Skin of body (tissue), 3 donors: ENCODE measurements at places on chromosomes 4 and X. TPM values are rescaled to one million over a fixed set of nuclear protein-coding genes. Genes with fewer than 3 reads are reported as not detected.

Gene BEX4
- 28.6 TPM for total RNA-seq

Gene SPANXA1
- total RNA-seq = not detected

Gene CLCN4
- total RNA-seq = 7.4 TPM

Gene AGA
- total RNA-seq = 17.2 TPM

Gene HADH
- total RNA-seq = 39.4 TPM

- no peak for DNase-seq
Observed at GRCh38 chrX:78923198-78924015, 21.8 kb upstream of the P2RY10 start.

DNA sequence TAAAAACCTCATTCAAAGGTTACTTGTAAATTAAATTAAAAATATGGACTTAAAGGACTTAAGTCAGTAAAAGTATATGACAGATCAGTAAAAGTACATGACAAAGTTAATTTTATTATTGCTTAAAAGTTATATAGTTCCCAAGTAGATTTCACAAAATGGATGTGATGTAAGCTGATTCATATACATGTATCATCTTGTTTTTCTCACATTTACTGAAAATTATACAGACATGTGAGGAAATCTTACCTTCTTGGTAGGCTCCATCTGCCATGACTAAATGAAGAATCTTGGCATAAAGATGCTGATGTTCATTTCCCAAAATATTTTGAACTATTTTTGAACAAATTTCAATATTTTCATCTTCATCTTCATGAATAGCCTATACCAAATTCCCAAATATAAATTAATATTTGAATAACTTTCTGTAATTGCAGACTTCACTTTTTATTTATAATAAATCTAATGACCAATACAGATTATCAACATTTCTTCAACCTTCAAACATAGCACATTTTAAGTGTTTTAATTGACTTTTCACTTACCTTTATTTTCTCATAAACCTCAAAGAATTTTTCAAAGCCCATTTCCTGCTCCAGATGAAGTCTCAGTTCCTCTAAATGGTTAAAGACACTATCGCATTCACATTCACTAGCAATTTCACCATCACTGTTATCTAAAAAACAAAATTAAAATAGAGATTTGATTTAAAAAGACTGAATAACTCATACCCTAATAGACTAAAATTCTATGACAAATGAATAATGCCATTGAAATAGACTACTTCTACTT lies 129.4 kb upstream of the SH3RF1 start:
- DNase-seq = no peak

- DNase-seq = no peak
Observed at GRCh38 chrX:8042304-8042703, 115.1 kb upstream of the PNPLA4 start.

DNA sequence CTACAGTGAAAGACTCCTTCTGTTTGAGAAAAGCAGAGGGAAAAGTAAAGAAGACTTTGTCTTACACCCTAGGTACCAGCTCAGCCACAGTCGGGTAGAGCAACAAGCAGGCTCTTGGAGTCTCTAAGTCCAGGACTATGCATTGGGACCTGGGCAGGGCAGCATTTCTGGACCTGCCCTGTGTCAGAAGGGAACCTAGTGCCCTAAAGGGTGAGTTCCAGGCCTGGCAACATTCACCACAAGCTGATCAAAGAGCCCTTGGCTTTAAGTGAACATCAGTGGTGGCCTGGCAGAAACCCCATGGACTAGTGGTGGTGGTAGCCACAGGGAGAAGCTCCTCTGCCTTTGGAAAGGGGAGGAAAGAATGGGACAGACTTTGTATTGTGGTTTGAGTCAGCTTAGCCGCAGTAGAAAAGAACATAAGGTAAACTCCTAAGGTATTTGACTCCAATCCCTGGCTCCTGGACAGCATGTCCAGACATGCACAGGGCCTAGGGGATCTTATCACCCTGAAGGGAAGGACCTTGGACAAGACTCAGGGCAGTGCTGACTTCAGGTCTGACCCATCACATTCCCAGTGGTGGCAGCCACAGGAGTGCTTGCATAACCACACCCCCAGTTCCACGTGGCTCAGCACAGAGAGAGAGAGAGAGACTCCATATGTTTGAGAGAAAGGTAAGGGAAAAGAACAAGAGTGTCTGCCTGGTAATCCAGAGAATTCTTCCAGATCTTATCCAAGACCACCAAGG lies 32.6 kb downstream of the CCDC158 start:
- no peak for DNase-seq

DNA sequence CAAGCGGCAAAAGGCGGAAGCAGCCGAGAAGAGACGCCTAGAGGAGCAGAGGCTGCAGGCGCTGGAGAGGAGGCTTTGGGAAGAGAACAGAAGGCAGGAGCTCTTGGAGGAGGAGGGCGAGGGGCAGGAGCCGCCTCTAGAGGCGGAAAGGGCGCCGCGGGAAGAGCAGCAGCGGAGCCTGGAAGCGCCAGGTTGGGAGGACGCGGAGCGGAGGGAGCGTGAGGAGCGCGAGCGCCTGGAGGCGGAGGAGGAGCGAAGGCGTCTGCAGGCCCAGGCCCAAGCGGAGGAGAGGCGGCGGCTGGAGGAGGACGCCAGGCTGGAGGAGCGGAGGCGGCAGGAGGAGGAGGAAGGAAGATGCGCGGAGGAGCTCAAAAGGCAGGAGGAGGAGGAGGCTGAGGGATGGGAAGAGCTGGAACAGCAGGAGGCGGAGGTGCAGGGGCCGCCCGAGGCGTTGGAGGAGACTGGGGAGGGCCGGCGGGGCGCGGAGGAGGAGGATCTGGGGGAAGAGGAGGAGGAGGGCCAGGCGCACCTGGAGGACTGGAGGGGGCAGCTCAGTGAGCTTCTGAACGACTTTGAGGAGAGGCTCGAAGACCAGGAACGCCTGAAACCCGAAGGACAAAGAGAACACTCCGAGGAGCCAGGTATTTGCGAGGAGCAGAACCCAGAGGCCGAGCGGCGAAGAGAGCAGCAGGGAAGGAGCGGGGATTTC lies 72.9 kb downstream of the AASDH start:
- DNase-seq = no peak

- no peak for DNase-seq
Observed at GRCh38 chr4:135485371-135485770, 1283.8 kb upstream of the PABPC4L start.

- DNase-seq = no peak
Observed at GRCh38 chr4:183468210-183469095, 24.0 kb downstream of the CDKN2AIP start.

DNA sequence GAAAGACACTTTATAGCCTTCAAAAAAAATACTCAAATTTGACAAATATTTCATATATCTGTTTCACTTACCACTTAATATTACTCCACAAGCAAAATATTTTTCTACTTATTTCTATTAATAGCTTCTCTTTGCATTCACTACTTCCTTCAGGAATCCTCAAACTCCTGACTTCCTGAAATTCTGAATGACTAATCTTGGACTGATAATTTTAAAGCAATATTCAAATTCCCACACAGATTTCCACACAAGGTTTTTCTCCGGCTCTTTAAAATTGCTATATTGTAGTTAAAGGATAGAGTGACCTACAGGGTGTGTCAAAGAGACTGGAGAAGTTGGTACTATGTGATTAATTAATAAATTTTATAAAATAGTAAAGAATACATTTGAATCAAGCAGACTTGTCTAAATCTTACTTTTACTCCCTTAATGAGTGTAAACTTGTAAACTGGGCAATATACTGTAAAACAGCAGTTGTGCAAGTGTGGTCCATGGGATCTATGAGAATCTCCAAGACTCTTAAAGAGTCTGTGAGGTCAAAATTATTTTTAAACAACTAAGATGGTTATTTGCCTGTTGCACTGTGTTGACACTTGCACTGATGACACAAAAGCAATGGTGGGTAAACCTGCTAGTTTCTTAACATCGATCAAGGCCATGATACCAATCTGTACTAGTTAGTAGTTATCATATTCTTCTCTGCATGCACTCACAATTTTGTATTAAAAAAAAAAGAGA lies 44.5 kb downstream of the ANKRD17 start:
- no peak for DNase-seq

GRCh38 chr4:140136509-140136908 lies 17.5 kb downstream of the MAML3 start:
- DNase-seq = no peak

DNA sequence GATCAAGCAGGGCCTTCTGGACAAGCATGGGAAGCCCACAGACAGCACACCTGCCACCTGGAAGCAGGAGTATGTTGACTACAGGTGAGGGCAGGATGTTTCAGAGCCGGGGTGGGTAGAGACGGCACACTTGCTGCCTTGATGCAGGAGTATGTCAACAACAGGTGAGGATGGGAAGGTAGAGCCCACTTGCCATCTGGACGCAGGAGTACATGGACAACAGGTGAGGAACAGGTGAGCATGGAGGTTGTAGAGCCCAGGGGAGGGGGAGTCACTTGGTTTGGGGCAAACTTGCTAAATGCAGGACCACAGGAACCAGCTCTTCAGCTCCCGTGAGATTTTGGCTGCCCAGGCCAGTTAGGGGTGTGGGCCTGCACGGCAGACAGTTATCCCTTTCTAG lies 12.0 kb downstream of the DKC1 start:
- DNase-seq = no peak

DNA sequence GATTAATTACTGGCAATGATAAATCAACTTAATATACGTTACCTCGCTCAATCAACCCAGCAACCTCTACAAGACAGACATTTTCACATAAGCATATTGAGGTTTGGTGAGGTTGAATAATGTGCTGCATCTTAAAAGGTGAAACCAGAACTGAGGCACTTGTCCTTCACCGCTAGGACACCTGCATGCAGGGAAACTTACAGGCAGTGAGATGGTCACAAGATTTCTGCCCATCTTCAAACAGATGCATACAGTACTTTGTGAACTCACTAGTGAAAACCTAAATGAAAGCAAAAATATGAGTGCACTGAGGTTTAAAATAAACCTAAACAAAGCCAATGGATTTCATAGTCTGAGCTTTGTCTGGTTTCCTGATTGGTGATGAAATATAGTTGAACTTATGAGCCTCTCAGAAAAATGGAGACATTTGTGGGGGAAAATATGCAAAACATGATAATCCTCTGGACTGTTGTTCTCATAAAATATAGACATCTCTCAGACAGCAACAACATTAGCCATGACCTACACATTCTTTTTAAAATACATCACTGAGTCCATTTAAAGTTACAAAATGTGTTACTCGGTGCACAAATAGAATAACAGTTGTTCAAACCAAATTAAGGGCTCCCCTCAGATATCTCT lies 20.9 kb upstream of the PRSS12 start:
- DNase-seq = no peak

- DNase-seq = no peak
Observed at GRCh38 chr4:61309616-61310015, 109.5 kb downstream of the ADGRL3 start.

GRCh38 chr4:95764961-95765360 lies 74.9 kb upstream of the PDHA2 start:
- no peak for DNase-seq

GRCh38 chr4:99960648-99961047 lies 10.6 kb upstream of the H2AZ1 start:
- no peak for DNase-seq

GRCh38 chr4:90187148-90187884 lies 60.1 kb downstream of the CCSER1 start:
- no peak for DNase-seq

DNA sequence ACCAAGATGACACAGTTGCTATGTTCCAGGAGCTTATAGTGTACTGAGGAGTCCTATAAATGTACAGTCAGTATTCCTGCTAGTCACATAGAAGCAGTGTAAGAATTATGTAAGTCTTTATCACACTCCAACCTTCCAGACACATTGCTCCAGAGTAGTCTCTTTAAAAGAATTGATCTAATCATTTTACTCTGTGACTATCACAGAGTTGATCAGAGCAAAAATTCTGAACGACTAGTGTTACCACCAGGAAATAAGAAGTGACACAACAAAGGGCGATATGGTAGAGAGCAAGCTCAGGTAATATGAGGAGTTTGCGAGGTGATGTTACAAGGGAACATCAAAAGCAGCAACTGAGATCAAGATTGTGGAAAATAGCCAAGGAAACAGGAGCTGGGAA lies 9.0 kb upstream of the HPF1 start:
- DNase-seq = no peak

DNA sequence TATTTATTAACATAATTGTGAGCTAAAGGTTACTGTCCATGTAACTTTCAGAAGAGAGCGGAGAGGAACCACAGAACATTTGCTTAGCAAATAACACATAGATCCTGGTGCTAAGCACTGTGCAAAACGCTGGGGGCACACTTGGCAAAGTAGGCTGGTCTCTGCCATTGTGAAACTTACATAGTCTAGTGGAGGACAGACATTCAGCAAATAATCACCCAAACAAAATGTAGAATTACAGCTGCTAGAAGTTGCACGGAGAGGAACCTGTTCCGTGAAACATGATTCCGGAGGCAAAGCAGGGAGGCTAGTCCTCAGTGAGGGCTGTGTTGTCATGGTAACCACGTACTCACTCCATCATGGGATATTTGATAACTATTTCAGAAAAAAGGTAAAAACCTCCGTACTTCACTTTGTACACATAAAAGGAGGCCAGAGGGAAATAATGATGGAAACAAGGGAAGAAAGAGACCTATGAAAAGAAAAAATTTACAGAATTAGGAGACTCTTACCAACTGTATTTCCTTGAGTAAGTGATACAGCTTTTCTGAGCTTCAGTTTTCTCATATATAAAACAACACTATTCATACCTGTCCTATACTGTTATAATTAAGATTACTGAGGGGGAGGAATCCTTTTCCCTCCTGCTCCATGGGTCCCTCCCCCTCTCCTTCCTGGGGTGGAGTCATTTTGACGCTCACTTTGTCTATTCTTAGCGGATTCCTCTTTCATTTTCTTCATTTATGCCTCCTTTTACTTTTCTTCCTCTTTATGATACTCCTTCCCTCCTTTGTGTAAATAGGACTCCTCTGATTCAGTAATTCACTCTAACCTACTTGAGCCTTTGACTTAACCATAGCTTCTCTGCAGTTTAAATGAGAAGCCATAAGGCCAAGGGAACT lies 825 bp upstream of the RASGEF1B start:
- DNase-seq = peak; percentile 73

- DNase-seq = no peak
Observed at GRCh38 chrX:137245183-137245582, 211.4 kb upstream of the GPR101 start.

GRCh38 chr4:27057053-27057452 lies 196.4 kb downstream of the STIM2 start:
- DNase-seq = no peak

DNA sequence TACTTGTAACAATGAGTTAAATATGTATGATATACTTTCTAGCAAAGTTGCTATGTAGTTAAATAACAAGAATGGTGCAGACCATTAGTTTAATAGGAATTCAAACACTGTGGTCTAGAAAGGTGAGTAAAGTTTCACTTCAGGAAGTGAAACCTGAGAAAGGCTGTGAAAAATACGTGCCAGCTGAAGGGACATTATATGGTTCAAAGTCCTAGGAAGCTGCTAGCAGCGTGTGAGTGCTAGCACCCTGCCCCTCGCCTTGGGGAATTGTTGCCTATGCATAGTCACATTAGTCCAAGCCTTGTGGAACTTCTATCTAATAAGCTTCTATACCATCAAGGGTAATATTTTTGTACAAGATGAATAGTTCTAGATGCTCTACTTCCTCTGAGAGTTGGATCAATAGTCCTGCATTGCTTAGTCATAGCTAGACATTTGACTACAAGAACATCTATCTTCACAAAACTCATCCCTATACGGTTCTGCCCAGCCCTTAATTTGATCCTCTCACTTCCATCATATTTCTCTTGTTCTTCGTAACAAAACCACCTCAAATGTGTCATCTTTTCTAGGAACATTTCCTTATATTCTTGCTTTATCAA lies 45.8 kb upstream of the ARSJ start:
- no peak for DNase-seq
